ENCODE measurements at places on chromosomes 11 and 22.

GRCh38 chr11:88119561-88119960, 55.7 kb downstream of the RAB38 start:
- DNase-seq, result no peak

DNA sequence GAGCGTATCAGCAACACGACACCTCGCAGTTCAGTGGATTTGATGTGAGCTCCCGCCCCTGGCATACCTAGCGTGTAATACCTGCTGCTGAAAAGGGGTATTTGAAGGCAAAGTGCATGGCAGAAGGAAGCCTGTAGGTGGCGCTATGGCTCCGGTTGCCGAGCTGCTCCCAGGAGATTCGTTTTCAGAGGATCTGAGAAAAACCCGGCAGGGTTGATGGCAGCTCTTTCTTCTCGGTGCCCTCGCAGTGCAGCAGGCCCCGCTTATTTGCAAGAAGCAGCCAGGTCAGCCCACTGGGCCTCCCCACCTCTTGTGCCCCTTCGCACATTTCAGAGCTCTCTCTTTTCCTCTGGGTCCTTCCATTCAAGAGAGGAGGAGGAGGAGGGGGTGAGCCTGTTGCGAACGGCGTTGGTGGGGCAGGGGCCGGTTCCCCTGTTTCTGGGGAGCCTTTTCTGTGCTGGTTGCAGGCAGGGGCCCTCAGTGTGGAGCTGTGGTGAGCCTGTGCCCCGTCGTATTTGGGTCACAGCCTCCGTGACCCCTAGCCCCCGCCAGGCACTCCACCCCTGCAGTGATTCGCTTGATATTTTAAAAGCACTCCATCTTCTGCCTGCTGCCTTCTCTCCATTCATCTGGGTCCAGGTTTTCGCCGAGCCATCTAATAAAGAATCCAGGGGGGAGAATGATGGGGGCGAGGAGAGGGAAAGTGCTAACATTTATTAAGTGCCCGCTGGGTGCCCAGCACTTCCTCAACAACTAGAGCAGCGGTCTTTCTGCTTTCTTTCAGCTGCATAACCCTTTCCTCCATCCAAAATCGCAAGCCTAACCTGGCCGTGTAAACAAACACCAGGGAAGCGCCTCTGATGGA, 85.3 kb upstream of the SYT13 start:
- DNase-seq, result no peak

GRCh38 chr11:79201677-79202347, 239.0 kb downstream of the TENM4 start:
- DNase-seq, result no peak

- no peak for DNase-seq
Observed at GRCh38 chr11:113119074-113119473, 157.9 kb downstream of the NCAM1 start.

DNA sequence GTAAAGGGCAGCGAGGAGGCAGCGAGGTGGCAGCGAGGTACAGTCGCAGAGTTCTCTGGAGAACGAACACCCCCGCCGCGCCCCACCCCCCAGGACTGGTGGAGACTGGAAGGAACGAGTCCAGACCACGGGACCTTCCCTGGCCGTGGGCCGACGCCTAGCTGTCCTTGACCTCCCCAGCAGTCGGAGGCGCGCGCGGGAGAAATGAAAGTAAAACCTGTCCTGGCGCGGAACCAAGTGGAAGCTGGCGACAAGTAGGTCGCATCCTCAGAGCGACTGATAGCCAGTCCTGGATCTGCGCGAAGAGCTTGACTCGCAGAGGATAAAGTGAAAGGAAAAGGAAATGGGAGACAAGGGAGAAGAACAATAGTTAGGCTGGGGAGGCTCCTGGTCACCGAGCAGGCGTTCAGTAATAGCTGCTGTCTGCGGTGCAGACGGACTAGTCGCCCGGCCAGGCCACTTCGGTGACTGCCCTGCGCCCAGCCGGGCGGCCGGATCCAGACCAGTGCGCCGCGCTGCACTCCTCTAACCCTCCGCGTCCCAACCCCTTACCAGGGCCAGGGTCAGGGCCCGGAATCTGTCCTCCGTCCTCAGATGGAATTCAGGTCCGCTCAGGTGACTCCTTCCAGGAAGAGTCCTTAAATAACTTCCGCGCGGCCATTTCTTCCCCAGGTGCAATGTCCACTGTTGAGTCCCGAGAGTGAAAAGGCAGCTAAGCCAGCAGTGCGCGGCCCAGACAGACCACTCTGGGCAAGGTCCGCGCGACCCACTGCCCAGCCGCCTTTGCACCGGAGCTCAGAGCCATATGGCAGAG, 1.9 kb upstream of the ADM start:
- DNase-seq, result no peak

- no peak for DNase-seq
Observed at GRCh38 chr11:2265854-2266585, 4.4 kb downstream of the ASCL2 start.

DNA sequence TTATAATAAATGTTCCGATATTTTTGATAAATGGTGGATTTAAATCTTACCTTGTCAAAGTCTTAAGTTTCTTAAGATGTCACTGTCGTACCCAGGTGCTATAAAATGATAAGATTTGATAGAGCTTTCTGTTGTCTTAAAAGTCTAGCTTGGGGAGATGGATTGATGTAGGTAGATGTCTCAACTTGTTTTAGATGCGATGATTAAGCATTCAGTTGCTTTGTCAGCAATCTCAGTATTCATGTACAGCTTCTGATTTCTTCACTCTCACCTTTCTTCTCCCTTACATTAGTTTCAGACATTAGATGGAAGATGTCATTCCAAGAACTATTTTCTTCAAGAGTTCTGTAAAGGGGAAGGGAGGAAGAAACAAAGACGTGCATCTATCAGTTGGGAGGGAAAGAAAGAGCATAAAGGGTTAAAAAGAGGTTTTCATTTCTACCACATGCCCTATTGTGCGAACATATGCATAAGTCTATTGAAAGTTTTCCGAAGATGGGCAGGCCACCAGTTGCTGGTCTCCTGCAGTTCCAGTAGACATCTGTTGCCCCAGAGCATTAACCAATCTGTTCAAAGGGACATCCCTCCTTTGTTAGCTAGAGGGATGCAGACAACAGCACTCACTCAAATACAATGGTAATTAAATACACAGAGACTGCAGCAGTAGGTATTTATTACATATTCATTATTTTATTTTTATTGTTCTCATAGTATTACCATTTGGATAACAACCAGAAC, 38.4 kb downstream of the ZC3H12C start:
- DNase-seq, result no peak

- no peak for DNase-seq
Observed at GRCh38 chr11:8095371-8095770, 14.4 kb downstream of the TUB start.

DNA sequence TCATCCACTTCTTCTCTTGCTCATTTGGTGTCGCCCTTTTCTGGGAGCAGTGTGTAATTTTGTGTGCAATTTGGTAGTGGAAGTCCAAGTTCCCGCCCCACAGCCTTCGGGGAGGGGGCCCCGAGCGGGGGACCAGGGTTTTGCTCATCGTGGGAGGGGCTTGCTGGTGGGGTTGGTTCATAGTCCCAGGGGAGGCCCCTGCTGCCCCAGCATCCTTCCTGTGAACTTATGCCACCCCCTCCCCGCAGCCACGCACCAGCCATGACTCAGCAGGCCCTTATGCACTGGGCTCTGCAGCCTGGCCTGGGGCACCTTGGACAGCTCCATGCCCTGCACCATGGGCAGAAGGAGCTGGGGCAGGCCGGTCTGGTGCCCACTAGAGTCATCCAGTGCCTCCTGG, 1183.6 kb downstream of the BRD1 start:
- DNase-seq, result no peak

DNA sequence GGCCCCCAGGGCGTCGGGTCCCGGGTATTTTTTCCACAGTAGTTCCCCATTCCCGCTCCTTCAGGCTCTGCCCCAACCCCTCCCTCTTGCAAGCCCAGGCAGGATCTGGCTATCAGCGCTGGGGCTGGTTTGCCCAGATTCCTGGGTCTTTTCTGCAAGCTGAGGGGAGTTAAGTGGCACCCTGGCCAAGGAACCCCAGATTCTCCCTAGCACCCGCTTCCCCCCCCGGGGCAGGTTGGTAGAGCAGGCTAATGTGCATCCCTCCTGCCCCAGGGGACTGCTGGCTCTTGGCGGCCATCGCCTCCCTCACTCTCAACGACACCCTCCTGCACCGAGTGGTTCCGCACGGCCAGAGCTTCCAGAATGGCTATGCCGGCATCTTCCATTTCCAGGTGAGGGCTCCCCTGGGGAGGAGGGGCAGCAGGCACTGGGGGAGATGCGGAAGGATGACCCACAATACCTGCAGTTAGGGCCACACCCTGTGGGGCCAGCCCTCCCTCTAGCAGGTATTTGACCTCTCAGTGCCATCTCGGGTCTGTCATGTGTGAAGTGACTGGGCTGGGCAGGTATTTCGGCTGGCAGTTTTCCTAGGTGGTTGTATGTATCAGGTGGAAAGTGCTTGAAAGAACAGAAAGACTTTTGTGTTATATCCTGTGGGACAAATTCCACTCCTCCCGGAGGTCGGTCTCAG, 1.6 kb downstream of the CAPN1 start:
- DNase-seq, result no peak

DNA sequence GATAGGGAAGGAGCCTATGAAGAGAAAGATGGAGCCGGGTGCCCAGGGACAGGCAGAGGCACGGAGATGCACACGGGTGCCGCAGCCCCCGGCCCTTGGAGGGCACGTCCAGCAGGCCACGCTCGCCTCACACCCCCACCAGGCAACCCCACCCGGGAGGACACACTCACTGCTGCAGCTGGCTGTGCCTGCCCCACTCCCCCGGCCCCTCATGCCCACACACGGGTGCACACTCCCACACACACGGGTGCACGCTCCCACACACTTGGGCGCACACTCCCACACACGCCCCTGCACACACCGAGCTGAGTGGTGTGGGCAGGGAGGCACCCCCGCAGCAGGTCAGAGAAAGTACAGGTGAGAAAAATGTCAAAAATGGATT, 1.1 kb downstream of the MOB2 start:
- DNase-seq, result no peak

GRCh38 chr22:48972979-48973693, 854.5 kb downstream of the BRD1 start:
- no peak for DNase-seq

- no peak for DNase-seq
Observed at GRCh38 chr11:371716-372590, 2.7 kb downstream of the B4GALNT4 start.

DNA sequence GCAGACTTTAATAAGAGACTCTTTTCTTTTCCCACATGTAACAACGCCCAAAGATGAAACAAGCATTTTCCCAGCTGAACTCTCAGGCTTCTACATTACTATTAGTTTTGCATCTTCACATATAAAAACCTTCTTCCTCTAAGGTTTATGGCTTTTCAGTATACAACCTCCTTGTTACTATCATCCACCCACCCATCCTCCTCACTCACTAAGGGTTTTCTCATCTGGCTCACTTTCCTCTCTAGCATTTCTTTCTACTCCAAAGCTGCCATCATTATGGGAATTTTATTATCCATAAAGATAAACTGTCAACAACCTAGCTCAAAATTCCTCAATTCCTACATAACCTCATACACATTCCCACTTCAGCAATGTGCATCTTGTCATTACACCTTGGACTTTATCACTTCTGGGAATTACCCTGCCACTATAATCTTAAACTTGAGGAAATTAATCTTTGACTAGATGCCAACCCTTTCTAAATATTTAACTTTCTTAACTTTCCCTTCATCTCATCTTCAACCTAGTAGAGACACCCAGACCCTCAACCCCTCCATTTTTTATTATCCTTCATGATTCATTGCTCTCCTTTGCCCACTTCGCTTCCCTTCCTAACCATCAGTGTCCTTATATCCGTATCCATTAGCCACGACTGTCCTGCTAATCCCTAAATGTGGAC, 30.9 kb downstream of the MTMR2 start:
- no peak for DNase-seq

GRCh38 chr22:38631724-38632123, 24.5 kb downstream of the FAM227A start:
- no peak for DNase-seq

DNA sequence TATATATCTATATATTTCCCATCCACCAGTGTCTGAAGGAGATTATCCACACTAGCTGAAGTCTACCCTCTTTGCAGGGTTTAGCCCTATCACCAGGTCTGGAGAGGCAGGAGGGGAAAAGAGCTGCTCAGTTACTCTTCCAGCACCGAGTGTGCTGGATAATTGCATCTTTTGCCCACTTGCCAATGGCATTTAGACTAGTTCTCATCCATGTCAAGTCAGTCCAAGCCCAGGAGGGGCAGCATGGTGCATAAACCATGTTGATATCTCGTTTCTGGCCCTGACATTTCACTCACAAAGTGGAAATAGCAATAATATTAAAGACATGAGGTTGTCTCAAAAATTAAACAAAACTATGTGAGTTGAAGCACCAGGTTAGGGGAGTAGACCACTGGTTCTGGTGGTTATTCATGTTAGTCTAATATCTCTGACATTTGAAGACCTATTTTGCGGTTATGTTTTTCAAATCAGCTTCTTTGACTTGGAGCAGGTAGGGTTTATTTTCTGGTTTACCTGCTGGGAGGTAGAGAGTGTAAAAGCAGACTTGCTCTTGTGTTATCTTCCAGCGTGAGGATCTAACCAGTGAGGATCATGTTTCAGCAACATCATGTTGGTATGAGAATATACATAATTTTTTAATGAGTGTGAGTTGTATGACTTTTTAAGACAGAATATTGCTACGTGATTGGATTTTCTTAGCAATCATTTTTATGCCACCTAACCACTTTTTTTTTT, 273.2 kb upstream of the KIRREL3 start:
- DNase-seq, result no peak

DNA sequence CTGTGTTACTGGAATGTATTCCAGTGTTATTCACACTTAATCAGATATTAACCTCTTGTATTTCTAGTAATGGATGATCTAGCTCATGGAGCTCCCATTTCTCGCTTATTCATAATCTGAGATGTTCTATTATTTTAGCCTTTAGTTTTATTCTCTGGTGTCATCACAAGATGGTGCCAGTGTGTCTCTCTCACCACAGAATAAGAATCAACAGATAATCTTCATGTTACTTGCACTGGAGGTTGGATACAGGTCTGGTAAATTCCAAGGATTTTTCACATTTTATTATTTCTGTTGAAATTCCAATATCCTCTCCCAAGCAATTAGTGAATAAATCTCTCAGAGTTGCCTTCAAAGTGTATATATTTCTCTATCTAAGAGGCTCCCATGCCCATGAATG, 74.6 kb downstream of the CASP12 start:
- no peak for DNase-seq

DNA sequence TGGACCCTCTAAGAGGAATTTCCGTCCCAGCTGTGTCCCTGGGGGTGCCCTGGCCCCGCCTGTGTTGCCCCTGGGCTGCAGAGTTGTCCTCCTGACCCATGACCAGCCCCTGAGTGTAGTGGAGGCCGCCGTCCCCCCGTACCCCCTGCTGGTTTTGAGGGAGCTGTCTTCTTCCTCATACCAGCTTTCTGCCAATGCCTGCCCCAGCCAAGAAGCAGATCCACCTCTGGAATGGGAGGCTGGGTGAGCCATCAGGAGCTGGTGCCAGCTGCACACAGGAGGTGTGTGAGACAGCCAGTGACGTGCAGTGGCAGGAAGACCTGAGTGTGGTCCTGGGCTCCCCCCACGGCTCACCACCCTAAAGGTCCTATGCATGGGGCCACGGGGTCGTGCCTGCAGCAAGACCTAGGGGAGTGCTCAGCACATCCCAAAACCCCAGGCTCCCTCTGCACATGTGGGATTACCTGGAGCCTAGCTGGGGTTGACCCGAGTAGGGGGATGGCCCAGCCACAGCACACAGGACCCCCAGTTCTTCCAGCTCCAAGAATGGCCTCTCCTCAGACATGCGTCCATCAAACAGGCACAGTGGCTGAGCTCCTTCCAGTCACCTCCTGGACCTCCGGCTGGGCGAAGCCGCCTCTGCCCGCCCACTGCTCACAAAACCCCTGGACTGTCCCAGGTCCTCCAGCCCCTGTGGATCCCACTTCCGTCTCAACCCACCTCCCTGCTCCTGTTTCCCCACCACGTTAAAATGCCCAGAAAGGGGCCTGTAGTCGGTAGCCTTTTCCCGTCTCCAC, 647.6 kb downstream of the BRD1 start:
- DNase-seq, result no peak
